ENCODE measurements at places on chromosomes 5 and 9.

DNA sequence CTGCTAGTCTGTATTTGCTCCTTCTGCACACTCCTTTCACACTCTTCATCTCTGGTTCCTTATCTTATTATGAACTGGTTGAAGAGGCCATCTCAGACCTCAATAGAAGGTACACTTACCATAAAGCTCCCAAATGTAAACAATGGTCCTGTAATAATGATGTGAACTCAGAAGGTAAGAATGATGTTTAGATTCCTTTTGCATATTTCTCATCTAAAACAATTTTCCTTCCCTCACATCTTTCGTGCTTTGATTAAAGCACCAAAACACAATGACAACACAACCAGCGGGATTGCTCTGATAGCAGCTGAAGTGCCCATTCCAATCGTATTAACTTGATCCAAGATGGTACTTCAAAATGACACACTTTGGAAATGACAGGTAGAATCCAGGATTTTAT is 34.3 kb downstream of the NFIB start:
- DNase-seq, result no peak

DNA sequence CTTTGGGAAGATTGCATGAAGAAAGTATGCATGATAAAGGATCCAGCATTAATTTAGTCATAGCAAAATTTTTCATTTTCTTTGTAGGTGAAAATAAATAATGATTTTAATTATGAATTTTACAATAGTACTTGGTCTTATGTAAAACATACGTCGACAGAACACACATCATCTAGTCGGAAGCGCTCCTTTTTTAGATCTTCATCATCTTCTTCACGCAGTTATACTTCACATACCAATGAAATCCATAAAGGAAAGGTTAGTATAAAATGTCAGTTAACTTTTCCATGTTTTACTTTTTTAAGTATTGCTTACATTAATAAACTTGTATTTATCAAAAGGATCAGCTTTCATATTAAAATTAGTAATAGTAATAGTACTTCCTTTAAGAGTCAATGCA is 35.8 kb downstream of the C7 start:
- no peak for DNase-seq

GRCh38 chr9:9337129-9337528 is 1275.7 kb downstream of the PTPRD start:
- no peak for DNase-seq

GRCh38 chr5:130526708-130527107 is 622.4 kb downstream of the CHSY3 start:
- DNase-seq, result no peak

DNA sequence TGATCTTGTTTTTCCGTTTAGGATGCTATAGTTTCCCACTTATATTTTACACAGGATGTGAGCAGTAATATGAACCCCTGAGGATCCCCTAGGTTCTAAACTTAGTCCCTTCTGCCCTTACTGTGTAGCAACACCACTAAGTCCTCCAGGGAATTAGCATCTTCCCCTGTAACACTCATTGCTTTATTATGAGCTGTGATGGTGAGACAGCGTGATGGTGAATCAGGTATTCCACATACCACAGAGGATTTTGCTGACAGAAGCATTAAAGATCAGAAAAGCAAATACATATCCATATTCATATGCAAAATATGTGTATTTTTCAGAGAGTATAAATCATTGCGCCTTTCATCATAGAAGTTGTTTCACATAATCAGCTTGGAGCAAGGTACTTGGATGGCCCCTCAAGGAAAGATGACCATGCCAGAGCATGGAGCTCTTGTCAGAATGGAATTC is 317.0 kb downstream of the ICE1 start:
- DNase-seq, result no peak

GRCh38 chr5:177494346-177495195 is 2.8 kb downstream of the PDLIM7 start:
- no peak for DNase-seq

DNA sequence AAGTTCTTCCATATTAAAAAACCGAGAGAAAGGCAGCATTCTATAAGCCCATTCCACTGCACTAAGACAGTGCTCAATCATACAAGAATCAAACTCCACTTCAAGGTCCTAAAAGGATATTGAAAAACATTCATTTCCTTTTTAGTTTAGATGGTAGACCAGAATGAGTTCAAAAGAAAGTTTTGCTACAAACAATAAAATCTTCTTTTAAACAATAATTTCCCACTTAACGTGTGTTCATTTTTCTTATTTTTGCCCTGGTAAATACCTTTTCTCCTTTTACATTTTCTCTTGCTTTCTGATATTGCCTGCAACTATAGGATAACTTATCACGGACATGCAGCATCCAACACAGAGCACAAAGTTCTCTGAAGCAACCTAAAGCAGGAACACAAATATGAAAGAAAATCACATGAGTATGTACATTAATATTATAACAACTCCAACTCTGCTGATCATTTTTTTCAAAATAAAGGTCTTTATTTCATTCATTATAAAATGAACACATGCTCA is 61.7 kb downstream of the CPLANE1 start:
- DNase-seq, result no peak

DNA sequence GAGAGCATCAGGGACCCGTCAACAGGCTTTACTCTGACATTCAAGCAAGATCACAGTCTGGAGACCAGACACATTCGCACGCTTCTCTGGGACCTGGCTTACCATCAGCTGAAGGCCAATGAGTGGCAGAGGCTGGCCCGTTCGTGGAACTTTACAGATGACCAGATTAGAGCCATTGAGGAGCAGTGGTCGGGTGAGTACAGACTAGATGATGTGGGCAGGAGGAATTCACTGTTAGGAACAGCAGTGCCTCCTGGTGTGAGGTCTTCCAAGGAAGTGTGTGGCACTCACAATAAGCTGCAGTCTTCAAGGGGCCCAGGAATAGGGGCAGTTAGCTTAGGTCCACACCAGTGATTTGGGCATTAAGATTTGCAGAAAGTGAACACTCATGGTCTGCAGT is 50.4 kb downstream of the POC5 start:
- DNase-seq, result no peak

DNA sequence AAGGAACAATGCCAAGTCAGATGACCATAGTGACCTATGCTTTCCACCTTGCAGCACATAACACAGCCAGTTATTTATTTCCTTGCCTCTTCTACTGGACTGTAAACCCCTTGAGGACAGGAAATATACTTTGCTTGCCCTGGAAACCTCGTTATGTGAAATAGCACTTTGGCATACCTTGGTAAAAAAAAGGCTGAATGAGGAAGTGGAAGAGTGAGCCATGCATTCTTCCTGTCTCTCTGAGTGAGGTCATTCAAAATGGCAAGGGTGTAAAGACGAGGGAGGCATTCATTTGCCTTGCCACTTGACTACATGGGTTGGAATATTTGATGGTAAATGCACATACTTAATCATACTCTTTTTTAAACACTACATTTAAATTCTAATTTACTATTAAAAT is 42.8 kb upstream of the SVEP1 start:
- DNase-seq, result no peak

DNA sequence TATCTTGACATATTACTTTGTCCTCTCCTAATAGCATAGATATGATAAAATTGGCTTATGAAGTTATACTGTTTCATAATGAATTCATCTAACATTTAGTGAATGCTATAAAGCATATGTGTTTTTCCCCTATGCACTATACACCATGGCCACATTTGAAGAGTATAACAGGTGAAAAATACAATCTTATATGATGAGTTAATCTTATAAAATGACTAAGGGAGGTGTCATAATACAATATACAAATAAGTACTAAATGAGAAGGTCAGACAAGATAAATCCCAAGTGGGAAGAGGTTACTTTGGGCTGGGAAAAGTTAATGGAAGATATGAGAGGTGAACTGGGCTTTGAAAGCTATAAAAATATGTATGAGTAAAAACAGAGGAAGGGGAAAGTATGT is 174.4 kb downstream of the PCSK1 start:
- DNase-seq, result no peak

GRCh38 chr9:78030553-78031443 is 813 bp downstream of the GNAQ start:
- no peak for DNase-seq

GRCh38 chr5:64767959-64768357 is 533 bp downstream of the SREK1IP1 start:
- no peak for DNase-seq

- DNase-seq, result no peak
Measured at GRCh38 chr9:90778746-90779145, 22.9 kb upstream of the SYK start.

GRCh38 chr9:76417394-76417793 is 23.2 kb upstream of the RFK start:
- no peak for DNase-seq

DNA sequence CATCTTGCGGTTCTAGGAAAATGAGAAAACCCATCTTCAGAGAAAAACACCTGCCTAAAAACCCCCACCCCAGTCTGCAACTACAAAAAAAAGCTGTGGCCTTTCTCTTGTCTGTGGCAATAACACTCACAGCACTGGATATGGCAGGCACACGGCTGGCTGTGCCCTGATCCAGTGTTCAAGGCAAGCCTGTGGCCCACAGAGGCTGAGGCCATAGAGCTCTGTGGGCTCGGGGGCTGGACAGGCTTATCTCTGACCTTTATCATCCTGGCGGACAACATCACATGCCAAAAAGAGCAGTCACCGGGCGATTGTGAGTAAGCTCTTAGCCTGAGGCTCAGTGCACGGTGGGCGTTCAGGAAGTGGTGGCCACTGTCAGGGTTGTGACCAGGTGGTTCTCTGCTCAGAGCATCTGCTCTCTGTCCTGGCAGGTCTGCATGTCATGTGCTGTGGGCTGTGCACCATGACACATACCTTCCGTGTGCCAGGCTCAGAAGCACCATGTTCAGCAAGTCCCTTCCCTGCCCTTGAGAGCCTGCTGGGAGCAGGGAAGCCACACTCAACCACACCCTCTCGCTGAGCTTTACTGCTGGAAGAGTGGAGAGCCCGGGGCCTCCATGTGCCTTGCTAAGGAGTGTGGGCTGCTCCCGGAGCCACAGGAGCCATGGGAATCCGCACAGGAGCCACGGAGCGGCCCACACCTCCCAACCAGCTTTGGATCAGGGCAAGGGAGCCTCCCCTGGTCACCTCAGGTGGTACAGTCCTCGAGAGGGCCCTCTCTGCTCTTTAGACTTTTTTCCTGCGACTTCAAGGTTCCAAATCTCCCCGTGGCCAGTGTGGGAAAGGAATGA is 34.6 kb upstream of the WDR38 start:
- no peak for DNase-seq

DNA sequence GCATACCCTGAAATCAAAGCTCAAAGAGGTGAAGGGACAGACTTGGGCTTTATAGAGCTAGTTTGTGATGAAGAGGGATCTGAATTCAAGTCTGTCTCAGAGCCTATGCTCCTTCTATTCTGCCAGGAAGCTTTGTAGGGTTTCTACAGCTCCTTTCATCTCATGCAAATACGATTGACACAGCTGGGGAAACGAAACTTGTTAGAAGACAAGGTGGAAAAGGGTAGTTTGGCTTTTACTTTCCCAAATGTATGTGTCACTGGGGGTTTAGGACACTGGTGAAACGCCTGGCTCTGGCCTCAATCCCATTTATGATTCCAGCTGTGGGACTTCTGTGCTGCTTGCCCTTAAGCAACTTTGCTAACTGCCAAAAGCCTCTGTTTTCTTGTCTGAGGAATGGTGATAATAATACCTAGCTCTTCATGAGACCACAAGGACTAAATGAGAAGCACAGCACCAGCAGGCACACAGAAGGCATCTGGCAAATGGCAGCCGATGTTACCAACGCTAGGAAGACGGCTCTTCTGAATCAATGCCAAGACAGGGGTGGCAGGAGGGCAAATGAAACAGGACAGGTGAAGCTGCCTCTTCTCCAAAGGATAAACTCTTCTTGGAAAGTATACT is 70.3 kb upstream of the EQTN start:
- DNase-seq, result no peak

DNA sequence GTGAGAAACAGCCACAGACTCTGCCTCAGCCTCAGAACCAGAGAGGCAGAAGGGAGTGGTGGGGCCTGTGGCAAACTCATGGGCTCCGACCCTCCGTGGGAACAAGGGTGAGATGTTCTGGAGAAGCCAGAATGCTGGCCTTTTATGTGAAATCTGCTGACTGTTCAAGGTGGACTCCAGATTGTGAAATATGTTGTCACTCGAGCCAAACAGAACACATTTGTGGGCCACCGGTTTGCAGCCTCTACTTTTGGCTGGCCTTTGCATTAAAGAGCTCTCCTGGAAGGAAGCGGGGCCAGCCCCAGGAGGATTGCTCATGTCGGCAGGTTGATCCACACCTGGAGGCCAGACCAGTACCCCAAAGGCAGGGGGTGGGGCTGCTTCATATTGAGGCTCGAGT is 62.4 kb downstream of the ERGIC1 start:
- no peak for DNase-seq

- no peak for DNase-seq
Measured at GRCh38 chr5:10828241-10828640, 67.2 kb upstream of the DAP start.

DNA sequence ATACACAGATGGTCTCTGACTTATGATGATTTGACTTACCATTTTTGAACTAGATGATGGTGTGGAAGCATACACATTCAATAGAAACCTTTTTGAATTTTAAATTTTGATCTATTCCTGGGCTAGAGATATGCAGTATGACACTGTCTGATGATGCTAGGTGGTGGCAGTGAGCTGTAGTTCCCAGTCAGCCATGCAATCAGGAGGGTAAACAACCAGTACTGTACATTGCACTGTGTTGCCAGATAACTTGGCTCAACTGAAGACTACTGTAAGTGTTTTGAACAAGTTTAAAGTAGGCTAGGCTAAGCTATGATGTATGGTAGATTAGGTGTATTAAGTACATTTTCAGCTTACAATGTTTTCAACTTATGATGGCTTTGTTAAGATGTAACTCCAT is 859.1 kb upstream of the ARRDC3 start:
- no peak for DNase-seq

DNA sequence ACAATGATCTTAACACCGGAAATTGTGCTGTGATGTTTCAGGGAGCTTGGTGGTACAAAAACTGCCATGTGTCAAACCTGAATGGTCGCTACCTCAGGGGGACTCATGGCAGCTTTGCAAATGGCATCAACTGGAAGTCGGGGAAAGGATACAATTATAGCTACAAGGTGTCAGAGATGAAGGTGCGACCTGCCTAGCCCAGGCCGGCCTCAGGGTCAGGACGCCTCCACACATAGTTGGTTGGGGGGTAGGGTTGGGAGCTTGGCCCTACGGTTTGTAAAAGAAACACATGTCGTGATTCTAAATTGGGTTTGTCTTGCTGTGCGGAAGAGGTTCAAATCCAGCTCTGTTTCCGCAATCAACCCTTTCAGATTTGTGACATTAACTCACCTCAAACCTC is 6.6 kb downstream of the FCN2 start:
- no peak for DNase-seq

DNA sequence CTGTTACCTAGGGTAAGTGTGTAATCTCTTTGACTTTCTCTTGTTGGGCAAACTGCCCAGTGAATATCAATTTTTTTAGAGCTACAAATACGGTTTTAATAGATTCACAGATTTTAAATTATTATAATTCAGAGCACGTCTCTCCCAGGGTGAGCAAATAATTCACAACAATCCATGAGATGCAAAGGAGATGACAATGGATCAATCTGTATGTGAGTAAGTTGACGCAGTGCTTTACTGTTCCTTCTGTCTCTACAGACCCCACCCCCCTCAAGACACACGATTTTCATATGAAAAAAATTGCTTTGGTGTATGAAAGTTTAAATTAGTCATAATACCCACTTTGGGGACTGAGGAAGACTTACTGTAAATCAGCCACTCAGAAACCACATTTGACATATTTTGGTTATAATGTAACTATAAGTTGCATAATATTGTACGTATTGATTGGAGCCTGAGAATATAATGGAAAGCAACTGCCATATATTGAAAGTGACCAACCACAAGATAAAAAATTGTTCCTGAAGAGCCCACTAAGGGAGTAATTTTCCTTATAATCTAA is 201.7 kb downstream of the BNC2 start:
- no peak for DNase-seq

- no peak for DNase-seq
Measured at GRCh38 chr9:137626464-137626863, 7.7 kb downstream of the EHMT1 start.
